ENCODE measurements at places on chromosomes 2 and 18.

DNA sequence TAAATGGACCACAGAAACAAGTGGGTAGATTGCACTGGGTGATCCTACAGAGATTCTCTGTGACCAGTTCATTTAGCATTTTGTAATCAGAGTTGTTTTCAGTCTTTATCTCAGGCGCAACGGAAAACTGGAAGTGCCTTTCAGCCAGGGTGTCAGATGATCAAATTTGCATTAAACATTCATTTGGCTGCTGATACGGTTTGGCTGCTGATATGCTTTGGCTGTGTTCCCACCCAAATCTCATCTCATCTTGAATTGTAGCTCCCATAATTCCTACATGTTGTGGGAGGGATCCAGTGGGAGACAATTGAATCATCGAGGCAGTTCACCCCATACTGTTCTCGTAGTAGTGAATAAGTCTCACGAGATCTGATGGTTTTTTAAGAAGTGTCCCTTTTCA is 1396.1 kb upstream of the TMEFF2 start:
- no peak for DNase-seq

DNA sequence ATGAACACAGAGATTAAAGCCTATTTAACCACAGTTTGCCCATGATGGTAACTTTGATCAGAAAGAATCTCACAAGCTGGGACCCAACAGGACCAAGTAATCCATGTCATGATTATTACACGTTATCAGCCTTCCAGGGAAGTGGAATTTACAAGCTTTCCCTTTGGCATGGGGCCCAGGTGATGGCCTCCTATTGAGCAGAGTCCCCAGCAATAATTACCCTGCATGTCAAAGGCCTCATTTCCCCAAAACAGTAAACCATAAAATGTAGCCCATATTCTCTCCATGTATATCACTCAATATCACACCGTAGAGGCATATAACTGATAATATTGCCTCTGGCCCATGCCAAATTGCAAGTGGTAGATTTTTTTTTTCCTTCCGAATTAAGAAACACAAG is 38.9 kb downstream of the PRKRA start:
- DNase-seq: no peak

DNA sequence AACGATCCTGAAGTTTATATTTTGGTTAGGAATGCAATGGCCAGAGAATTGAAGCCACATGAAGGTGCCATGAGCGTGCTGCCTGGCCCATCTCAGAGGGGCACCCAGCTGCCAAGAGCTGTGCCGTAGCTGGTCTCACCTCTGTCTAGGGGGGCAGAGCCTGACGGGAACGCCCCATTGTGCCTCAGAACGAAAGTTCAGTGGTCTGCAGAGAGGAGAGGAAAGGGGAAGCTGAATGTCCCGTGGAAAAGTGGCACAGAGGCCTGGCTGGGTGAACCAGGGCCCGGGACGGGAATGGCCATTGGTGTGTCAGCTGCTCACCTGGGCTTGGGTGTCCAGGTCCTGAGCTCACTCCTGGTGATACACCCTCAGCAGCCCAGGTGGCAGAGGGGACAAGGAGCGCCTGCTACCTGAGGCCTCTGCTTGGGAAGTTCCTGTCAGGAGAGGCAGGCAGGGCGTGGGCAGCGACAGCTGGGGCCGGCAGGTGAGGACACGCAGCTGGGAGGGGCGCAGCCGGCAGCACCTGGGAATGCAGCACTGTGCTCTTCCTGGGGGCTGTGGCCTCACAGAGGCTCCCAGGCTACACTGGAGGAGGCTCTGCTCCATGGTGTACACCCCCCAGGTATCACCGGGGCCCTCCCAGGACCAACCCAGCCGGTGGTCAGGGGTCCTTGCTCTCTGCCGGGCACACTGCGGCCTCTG is 67.3 kb downstream of the PARD6G start:
- DNase-seq: no peak

DNA sequence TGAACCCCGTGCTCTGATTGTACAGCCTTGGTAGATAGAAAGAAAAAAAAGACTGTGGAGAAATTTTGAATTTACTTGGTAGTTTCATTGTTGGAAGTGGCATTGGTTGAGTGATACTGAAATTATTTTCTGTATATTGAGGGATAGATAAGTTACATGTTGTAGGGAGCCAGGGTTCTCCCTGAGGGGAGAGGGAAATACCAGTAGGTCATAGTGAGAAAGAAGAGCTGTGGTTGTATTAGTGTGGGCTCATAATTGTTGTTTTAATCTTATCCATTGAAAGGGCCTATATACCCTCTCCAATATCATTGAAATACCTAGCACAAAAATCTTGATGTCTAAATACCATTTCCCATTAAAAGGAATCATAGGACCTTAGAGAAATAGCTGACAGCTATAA is 16.9 kb upstream of the RAB31 start:
- DNase-seq: no peak

DNA sequence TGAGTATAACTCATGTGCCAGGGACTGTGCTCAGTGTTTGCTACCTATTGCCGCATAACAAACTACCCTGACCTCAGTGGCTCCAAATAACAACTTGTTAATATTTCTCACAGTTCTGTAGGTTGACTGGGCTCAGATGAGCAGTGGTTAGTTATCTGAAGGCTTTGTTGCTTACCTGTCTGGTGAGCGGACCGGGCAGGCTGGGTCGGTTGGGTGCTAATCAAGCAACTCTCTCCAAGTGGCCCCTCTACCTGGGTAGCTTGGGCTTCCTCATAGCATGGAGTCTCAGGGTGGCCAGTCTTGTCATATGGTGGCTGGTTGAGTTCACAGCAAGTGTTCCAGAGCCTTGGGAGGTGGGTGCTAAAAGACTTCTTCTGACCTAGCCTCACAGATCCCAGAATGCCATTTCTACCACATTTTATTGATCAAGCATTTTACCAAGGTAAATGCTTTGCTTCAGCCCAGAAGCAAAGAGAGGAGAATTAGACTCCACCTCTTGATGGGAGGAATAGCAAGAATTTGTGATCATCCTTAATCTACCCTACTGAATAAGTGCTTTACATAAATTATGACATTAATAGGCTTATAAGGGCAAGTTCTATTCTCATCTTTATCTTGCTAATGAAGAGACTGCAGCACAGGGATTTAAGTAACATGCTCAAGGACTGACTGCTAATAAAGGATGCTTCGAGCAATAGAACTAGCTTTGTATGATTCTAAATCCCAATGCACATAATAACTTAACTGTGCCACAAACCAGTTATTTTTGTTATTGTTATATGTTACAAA is 16.9 kb downstream of the RAB31 start:
- DNase-seq: no peak

DNA sequence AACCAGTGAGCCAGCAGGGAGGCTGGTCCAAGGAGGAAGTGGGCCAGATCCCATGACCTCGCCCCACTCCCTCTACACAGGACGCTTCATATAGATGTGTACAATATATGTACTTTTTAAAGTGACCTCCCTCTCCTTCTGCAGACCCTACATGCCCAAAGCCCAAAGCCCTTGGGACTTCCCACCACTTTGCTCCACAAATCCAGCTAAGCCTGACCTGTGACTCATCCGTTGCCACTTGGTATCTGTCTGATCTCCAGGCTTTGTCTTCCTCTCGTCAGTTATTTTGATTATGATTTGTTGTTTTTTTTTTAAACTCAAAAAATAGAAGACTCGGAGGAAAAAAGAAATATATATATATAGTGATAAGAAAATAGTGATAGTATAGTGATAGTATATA is 470.8 kb downstream of the KCNJ3 start:
- no peak for DNase-seq

DNA sequence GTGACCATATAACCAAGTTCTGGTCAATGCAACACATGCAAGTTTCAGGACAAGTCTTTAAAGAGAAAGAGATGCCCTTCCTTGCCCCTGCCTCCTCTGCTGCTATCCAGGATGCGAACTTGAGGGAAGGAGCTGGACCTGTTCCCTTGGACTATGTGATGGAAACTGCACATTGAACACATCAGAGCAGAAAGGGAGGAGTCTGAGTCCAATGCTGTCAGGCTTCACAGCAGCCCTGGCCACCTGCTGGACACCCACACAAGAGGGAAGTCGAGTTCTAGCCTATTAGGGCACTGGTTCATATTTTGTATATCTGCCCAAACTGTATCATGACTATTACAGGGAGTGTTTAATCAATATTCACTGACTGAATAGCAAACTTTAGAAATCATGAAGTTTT is 38.3 kb upstream of the TEX51 start:
- no peak for DNase-seq

- no peak for DNase-seq
Measured at GRCh38 chr18:44668270-44668975, 12.3 kb upstream of the SETBP1 start.

GRCh38 chr2:188969236-188969635 is 4.9 kb upstream of the COL3A1 start:
- no peak for DNase-seq

DNA sequence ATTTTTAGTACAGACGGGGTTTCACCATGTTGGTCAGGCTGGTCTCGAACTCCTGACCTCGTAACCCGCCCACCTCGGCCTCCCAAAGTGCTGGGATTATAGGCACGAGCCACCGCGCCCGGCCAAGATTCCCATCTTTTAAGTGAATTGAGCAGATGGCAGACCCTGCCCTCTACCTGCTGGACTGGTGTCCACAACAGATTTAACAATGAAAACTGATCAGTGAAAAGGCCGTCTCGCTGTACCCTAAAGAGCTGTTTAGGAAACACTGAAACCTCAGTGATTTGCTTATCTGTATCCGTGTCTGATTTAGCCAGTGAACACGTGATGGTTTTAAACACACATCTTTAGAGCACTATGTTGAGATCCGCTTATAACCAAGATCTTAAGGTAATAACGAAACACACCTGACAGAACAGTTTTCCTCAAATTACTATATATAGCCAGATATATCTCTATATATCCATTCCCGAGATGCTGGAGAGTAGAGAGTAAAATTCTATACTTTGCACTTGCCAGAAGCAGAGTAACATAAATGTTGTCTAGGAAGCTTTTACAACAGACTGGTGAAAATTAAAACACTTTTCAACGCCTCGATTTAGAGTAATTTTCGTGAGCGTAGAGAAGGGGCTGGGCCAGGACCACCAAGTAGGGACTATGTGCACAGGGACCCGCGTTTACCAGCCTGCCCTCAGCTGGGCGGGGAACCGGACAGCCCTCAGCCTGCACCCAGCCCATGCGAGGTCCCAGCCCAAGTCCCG is 594 bp downstream of the FAM161A start:
- no peak for DNase-seq

DNA sequence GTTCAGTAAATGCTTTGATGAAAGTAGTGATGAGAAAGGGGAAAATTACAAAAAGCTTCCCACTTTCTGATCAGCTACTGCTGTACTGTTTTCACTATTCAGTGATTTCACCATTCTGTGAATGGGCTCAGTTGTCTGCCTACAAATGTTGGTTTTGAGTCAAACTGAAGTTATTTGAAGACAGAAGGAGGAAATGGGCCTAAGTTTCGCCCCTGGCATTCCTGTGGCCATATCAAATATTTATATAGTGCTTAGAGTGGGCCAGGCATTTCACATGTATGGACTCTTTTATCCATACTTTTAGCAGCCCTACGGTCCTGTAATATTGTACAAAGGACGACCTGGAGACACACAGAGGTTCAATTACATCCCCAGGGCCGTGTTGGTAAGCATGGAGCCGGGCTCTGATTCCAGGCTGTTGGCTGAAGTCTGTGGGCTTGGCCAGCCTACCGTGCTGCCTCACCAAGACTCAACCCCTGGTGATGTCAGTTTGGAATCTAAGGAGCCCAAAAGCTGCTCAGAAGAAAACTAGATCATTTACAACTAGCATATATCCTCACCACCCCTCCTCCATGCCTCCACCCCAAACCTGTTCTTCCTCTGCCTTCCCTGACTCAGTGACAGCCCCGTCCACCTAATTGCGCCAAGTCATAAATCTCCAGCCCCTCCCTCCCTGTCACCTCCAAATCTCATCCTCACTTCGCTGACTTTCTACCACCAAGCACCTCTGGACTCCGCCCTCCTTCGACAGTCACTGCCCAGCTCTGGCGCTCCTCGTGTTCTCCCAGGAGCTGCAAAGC is 10.1 kb upstream of the GRHL1 start:
- no peak for DNase-seq

All from KBM-7 (cell line).